Myocyte (in vitro differentiated cells): ENCODE measurements at places on chromosomes 5 and 9.

- no peak for DNase-seq
Measured at GRCh38 chr5:34865091-34865490, 26.1 kb downstream of the TTC23L start.

DNA sequence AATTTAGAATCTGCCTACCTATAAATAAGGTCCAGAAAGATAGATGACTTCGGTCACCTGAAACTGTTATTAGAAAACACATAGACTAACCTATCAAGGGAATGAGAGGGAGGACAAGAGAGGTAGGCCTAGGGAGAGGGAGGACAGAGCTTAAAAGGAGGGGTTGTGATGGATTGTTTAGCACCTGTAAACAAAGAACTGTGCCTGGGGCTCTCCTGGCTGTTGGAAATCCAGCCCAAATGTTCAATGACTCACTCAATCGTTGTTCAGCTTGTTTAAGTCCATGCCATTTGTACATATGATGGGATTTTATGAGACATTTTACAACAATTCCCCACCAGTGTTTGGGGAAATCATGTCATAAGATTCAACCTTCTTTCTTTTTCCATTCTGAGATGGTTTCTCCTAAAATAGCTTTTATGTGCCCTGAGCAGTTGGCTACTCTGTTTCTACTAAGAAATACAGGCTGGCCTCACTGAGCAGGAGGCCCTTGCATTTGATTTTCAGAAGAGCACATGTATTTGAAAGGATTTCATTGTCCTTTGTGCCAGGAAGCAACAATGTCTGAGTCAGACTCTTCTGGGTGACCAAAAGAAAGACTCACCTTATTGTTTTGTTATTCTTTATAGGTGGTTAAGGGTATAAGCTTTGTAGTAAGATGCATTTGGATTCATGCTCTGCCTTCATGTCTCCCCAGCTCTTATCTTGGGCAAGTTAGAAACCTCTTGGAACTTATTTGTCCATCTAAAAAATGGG, 48.2 kb upstream of the GPR151 start:
- no peak for DNase-seq

DNA sequence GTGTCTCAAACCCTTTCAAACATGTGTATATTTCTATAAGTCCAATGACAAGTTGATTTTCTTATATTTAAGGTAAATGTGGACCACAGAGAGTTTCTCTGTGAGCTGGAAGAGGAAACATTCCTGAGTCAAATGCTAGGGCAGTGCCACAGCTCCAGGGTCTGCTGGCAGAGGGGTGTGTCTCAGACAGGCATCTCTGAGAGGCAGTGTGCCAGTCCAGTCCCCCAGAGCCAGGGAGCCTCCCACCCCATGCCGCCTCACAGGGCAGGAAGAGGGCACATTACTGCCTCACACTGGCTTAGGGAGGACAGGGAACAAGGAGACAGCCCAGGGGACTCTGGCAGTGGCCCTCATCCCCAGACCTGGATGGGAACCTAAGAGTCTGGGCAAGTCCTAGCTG, 120.2 kb downstream of the TENT4A start:
- DNase-seq = peak; percentile 70

DNA sequence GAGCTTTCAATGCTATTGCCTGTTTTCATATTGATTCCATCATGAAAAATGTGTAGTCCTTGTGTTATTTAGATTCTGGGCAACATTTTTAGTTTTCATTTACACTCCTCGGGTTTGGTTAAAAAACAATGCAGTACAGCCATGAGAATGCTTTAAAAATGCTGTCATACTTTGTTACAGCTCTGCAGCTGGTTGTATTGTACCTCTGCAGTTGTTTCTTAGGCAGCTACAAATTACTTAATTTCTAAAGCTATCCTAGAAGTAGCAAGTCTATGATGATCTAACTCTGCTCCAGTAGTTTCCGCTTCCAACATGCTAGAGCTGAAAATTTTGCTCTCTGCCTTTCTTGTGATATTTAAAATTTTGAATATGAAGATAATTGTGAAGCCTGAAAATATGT, 20.2 kb downstream of the SNX18 start:
- DNase-seq = no peak
